ENCODE measurements at places on chromosomes 7 and 10.

- DNase-seq, result no peak
Observed at GRCh38 chr7:84536271-84536870, 341.8 kb upstream of the SEMA3A start.

- DNase-seq, result no peak
Observed at GRCh38 chr10:43314626-43315495, 48.0 kb upstream of the RASGEF1A start.

DNA sequence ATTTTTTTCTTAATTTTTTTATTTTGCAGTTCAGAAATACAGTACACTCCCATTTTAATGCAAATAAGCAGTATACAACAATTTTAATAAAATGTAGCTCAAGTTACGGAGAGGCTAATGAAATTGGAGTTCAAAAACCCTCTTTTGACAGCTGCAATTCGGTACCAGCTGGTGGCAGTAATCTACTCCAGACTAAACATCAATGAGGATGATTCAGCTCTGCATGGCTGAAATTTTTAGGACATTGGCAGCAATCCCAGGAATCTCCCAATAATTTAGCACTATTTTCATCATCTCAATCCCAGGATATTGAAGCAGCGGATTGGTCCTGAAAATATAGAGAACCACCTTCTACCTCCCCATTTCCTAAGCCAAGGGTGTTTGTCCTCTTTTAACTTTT is 278.8 kb downstream of the CACNA2D1 start:
- peak; percentile 40 for DNase-seq

DNA sequence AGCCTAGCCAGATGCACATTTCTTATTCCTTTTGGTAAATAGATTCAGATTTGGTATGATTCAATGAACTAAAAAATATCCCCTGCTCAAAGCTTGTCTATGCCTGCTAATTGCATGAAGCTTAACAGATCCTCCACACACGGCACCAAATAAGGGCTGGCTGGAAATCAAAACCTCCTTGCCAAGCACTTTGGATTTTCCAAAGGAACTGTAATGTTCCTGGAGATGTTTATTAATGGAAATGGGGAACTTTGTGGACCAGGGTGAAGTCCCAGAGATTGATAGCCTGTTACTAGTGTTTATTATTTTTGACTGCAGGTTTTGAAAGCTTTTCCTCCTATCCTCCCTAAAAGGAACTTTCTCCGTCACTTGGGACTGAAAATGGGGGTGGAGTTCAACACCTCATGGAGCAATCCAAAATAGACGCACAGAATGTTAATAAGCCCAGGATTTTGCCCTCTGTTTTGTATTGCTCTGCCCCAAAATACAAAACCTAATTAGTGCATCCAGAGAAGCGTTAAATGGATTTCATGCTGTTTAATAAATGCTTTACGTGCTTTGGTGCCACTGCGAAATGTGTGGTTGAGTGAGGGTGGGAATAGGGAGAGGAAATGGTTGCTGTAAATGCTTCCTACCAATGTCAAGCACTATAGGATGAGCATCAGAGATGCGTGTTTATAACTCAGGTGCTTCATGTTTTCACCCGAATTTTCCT is 1027.7 kb downstream of the LRMDA start:
- DNase-seq, result no peak

- no peak for DNase-seq
Observed at GRCh38 chr10:97138174-97138573, 47.6 kb downstream of the SLIT1 start.

- peak; percentile 58 for DNase-seq
Observed at GRCh38 chr7:107725138-107725740, 18.7 kb upstream of the CBLL1 start.

DNA sequence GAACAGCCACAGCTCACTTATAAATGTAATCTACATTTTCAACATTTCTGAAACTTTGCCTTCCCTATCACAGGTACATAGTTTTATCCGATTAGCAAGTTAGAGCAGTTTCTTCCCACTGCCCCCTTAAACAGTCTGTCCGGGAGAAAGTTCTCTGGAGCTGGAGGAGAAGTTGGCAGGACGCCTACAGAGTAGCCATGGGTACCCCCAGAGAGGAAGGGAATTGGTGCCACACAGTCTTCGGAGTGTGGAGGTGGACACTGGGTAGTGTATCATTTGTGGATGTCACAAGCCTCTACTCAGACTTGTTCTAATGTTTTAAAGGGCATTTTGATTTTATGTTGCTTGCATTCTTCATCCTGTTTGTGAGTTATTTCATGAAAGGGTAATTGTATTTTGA is 39.0 kb downstream of the TAF3 start:
- DNase-seq, result no peak

DNA sequence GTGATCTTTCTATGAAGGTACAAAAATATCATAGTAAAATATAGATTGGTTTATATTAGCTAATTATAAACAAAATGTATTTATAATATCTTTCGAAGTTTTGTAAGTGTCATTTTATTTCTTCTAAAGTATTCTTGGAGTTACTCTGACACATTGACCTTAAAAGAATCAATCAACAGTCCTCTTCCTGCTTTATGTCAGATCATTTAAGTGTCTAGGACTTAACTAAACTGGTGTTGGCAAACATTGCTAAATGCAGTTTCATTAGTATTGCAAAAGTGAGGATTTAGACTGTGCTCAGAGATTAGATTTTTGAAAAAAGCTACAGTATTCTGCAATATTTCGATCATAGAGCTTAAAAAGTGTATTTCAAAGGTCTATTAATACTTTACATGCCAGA is 10.3 kb downstream of the GLCCI1 start:
- no peak for DNase-seq

- no peak for DNase-seq
Observed at GRCh38 chr10:25028711-25029110, 12.3 kb downstream of the THNSL1 start.

GRCh38 chr7:39459636-39460035 is 106.6 kb upstream of the YAE1 start:
- DNase-seq, result no peak

GRCh38 chr10:4672201-4672600 is 153.8 kb upstream of the AKR1E2 start:
- DNase-seq, result no peak

DNA sequence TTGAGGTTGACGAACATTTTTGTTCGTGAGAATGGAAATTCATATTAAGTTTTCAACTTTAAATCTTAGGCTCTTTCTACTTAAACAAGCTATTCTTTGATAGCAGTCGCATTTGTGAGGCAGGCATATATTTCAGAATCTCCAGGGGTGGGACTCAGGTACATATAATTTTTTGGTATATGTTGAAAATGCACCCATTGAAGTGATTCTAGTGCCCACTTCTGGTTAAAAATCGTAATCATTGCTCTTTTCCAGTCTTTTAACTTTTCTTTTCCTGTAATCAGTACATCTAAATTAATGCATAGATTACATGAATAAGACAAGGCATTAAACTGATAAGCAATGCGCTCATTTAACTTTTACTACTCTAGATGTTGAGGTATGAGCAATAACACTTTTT is 67.8 kb downstream of the ZNRF2 start:
- DNase-seq, result no peak

- no peak for DNase-seq
Observed at GRCh38 chr10:117239721-117240620, 943 bp upstream of the SLC18A2 start.

GRCh38 chr10:11058965-11059364 is 41.3 kb downstream of the CELF2 start:
- DNase-seq, result no peak

- no peak for DNase-seq
Observed at GRCh38 chr7:129383542-129384132, 50.6 kb upstream of the STRIP2 start.

GRCh38 chr7:80392229-80393169 is 119.4 kb downstream of the GNAT3 start:
- no peak for DNase-seq

DNA sequence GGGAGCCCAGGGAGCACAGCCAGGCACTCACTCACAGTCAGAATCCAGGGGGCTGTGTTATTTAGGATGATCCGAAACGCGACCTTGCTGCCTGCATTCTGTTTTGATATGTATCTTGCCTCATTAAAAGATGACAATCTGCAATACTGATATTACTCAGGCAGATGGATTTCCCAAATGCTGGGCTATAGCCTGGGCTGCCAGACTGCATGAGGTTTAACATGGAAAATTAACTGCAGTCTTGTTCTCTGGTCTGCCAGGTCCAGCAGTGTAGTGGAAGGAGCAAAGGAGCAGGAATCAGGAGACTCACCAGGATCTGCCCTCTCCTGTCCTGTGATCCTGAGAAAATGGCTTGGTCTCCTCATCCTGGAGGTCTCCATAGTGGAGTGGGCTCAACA is 258.1 kb downstream of the PAXIP1 start:
- DNase-seq, result no peak

GRCh38 chr10:42609872-42610271 is 28.5 kb downstream of the ZNF33B start:
- no peak for DNase-seq

GRCh38 chr7:12649348-12649747 is 38.1 kb upstream of the ARL4A start:
- no peak for DNase-seq

DNA sequence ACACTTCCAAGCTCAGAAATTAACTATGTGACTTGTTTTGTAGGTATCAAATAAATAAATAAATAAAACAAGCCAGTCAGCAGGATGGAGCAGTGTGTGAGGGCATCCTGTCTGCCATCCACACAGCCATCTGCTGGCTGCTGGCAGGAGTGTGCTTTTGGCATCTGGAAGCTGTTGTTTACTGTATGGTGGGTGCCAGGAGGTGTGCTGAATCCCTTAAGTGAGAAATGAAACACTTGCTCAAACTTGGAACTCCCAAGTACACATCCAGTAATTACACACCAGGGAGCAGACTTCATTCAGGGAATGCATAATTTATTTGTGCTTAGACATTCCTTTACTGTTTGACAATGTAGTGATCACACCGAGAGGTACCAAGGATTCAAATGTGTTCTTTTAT is 16.9 kb upstream of the TAX1BP1 start:
- no peak for DNase-seq

GRCh38 chr7:12913002-12913401 is 225.6 kb downstream of the ARL4A start:
- no peak for DNase-seq

DNA sequence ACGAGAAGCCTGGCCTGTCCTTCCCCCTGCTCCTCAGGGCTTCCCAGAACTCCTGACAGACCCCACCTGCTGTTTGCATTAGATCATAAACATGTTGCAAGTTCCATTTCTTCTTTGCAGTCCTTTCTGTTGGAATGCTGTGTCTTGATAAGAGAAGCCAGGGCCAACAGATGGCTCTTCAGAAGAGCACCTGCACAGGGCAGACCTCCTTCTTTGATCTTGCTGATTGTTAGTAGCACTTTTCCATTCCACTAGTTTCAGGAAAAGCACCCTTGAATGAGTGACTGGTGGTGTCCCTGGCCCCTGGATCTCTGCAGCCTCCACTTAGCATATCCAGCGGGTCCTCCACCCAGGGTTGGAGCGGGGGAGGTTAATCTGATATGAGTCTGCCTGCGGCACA is 243.2 kb downstream of the GFRA1 start:
- DNase-seq, result no peak

DNA sequence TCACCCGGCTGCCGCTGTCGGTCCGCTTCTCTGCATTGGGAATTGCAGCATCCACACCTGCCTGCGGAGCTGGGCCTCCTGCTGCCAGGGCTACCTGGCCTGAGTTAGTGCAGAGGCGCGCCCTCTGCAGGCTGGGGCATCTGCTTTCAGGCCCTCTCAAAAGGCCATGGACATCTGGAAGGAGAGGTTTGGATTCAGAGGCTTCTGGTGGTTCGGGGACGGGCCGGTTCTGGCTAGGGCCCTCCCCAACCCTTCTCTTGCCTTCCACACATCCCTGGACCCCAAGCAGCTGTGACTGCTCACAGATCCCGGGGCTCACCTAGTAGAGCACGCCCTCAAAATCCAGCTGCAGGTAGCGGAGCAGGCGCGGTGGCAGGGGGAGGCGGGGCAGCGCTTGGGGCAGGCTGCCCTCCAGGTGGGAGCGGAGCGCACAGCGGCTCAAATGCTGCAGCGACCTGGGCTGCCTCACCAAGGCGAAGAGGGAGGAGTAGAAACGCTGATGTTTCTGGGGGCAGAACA is 8.4 kb upstream of the GBX1 start:
- no peak for DNase-seq

DNA sequence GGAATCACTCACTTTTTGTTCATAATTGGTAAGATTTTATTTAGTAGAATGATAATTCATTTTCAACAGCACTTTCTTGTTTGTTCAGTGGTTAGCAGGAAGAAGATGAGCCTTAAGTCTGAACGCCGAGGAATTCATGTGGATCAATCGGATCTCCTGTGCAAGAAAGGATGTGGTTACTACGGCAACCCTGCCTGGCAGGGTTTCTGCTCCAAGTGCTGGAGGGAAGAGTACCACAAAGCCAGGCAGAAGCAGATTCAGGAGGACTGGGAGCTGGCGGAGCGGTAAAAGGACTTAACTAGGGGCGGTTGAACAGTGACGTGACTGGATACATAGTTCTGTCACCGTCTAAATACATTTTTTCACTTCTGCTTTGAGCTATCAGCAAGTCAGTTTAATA is 31.3 kb downstream of the RABGEF1 start:
- no peak for DNase-seq

GRCh38 chr7:112453505-112454171 is 3.4 kb downstream of the IFRD1 start:
- no peak for DNase-seq

- DNase-seq, result no peak
Observed at GRCh38 chr10:12165036-12165435, 30.7 kb downstream of the NUDT5 start.

DNA sequence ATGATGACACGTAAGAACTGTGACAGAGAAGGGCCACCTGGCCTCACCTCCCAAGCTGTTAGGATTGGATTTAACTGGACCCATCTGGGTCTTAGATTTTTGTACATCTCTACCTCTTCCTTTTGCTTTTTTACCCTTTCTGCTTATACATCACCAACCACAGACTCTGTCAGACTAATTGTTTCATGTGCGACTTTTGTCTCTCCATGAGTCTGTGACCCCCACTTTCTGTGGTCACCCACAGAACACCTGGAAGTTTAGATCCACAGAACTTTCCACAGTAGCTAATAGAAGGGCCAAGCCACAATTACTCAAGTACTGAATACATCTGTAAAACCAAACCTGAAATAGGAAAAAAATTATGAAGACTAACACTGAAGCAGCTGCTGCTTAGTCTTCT is 23.1 kb downstream of the SEC31B start:
- DNase-seq, result no peak

Measured in astrocyte of the cerebellum (primary cell).